GM12891 (cell line): ENCODE measurements at places on chromosomes 6 and 20.

DNA sequence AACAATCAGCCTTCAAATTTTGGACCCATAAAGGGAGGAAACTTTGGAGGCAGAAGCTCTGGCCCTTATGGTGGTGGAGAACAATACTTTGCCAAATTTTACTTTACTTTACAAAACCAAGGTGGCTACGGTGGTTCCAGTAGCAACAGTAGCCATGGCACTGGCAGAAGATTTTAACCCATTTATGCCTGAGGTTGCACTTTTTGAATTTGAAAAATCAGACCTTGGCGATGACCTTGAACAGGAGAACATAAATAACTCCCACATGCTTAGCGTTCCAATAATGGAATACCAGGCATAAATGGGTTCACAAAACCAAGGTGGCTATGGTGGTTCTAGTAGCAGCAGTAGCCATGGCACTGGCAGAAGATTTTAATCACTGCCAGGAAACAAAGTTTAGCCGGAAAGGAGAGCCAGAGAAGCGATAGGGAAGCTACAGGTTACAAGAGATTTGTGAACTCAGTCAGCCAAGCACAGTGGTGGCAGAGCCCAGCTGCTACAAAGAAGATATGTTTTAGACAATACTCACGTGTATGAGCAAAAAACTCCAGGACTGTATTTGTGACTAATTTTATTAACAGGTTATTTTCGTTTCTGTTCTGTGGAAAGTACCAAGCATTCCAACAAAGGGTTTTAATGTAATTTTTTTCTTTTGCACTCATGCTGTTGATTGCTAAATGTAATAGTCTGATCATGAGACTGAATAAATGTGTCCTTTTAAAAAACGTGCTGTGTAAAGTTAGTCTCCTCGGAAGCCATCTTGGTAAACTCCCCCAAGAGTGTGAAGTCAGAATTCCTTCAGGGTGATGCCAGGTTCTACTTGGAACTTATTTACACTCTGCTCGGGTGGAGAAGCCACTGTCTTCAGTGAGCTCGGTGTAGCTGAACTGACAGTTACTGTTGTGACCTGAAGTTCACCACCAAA is 6.7 kb downstream of the SFT2D1 start:
- no peak for DNase-seq

DNA sequence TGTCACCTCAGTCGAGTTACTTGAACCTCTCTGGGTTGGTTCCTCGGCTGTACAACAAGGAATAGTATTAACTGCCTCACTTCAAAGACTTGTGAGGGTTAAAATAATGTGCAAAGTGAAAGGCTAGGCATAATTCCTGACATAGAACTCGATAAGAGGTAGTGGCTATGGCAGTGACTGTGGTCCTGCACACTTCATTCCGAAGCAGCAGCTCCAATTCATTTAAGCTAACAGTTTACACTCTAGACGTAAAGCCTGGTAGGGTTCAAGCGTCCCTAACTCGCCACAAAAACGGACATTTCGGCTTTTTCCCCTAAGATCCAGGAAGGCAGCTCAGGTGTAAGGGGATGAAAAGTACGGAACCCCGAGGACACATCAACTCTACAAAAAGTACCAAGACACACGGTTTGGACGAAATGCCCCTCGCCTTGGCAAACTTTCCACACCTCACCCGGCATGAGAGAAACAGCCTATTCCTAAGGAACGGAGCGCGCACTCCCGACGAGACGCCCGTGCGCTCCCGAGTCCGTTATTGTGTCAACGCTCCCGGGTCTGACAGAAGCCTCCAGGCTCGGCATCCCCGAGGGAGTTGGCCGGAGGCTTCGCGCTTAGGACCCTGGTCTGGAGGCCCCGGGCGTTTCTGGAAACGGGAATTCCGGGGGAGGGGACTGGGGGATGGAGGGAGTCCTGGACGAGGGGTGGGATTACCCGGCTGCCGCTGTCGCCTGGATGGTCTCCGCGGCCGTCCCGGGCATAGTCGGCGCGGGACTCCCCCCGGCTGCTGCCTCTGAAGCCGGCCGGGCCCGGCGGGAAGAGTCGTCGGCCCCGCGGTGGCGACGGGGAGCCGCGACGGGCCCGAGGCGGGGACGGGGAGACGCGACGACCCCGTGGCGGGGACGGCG is 937 bp downstream of the ZNF318 start:
- no peak for DNase-seq

DNA sequence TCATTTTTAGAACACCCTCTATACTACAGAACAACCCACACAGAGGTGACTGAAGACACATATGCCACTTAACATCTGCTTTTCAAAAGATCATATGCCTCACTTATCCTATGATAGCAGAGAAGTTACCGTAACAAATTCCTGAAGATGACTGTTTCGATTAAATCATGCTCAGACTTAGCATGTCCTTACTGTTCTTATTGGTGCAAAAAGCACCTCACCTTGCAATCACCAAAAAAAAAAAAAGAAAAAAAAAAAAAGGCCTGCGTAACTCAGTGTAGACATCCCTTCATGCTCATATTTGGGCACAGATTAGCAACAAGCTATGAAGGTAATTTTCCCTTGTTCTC is 17.7 kb upstream of the DST start:
- DNase-seq = no peak

DNA sequence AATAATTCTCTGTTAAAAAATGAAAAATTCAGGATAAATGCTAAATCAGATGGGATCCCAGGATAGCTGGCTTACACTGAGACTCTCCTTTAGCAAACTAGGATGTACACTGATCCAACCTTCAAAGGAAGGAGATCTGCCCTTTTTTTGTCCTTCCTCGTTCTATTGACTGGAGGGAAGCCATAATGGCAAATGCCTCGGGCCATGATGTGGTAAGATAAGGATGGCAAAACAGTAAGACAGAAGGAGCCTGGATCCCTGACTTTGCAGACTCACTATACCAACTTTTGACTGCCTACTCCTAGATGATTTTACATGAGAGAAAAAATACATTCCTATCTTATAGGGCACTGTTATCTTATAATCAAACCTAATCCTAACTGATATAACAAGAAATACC is 156.9 kb upstream of the BEND3 start:
- DNase-seq = no peak

DNA sequence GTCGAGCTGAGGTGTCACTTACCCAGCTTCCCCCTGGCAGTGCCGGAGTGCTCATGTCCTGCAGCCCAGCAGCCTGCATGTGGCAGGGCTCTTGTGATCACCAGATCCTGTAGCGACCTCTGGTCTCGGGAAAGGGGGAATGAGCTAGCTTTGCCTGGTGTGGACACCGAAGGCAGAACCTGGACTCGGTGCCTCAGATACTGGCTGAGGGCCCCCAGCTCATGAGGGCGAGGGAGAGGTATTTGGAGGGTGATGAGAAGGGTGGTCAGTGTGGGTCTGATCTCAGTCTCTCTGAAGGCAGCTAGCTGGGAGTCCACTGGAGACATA is 26.3 kb downstream of the SUN5 start:
- no peak for DNase-seq

- peak; percentile 74 for DNase-seq
Measured at GRCh38 chr20:51800060-51800871, 2.1 kb downstream of the SALL4 start.

GRCh38 chr6:34969662-34970265 is 80.7 kb downstream of the ANKS1A start:
- DNase-seq = no peak

- no peak for DNase-seq
Measured at GRCh38 chr6:140879946-140880345, 1252.8 kb upstream of the GJE1 start.

- DNase-seq = no peak
Measured at GRCh38 chr6:48990739-48991138, 472.3 kb downstream of the MMUT start.

DNA sequence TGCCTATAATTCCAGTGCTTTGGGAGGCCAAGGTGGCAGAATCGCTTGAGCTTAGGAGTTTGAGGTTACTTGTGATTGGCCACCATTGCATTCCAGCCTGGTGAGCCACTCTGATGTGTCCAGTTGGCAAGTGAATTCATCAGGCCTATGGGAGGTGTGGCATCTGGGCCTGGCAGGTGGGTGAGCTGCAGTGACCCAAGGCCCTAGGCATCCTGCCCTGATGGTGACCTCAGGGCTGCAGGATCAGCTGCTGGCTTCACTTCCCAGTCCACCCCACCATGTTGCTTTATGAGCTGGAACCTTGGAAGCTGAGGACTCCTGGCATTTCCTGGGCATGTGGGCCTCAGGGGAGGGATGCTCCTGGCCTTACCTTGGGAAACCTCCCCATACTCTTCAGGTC is 20.5 kb downstream of the RSPH9 start:
- DNase-seq = no peak

DNA sequence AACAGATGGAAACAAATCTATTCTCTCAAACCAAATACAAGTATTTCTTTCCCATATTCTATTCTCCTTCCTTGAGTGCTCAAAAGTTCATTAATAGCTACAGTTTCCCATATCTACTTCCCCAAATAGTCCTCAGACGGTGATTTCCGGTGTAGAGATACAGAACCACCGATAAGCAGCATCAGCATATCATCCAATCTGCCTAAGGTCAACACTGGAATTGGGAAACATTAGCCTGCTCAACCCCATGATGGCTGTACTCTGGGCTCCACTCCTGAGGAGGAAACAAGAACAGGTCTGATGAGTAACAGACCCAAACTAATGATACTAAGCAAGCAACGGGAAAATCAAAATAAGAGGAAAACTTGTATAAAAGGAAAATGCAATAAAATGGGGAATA is 115.6 kb downstream of the EPB41L2 start:
- DNase-seq = no peak
